ENCODE measurements at places on chromosomes 12 and 14.

DNA sequence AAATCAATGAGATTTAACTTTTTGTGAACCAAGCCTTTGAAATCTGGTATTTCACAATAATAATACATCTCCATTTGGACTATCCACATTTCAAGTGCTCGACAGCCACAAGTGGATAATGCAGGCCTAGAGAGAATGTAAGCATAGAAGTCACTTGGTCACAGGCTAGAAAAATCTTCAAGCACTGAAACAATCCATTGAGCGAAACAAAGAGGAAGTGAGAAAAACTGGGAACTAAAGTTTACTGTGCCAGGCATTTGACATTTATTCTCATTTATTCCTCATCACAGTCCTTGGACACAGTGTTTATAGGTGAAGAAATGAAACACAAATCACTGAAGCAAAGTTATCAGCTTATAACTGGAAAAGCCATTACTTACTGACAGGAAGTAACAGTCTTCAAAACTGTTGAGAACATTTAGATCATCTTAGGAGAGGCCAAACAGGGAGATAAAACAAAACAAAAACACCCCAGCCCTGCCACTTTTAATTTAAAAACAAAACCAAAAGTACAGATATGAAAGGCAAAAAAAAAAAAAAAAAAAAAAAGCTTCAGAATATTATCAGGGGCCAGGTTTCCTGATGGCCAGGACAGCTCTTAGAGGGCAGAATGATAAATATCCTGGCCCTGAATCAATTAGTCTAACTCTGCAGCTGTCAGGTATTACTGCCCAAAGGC lies 29.2 kb downstream of the GNS start:
- DNase-seq, result no peak

GRCh38 chr14:42992930-42993329 lies 1386.3 kb downstream of the LRFN5 start:
- DNase-seq, result no peak

GRCh38 chr14:74302152-74302628 lies 544 bp downstream of the ABCD4 start:
- DNase-seq, result peak; percentile 64

- no peak for DNase-seq
These were observed 154.2 kb upstream of the PARP11 start for GRCh38 chr12:4027412-4027811.

DNA sequence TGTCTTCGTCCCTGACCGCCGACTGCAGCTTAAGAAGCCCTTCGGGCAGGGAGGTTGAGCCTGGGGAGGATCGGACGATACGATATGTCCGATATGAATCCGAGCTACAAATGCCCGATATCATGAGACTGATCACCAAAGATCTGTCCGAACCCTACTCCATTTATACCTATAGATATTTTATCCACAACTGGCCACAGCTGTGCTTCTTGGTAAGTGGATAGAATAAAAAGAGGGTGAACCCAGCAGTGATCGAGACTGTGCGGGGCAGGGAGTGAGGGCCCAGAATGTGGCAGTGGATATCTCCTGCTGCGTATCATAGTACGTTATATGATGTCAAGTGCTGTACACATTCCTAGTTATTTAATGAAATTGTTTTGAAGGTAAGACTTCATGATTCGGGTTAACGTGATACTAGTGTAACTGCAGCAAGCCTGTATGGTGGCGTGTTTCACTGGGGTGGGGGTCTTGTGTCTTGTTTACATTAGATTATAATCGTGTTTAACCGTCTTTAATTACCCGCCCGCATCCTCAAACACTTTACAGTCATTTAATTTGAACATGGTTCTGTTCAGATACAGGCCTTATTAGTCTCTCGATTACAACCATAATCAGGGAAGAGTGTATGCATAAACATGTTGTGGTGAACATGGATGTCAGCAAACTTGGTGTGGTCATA lies 1.3 kb downstream of the NAA30 start:
- no peak for DNase-seq

DNA sequence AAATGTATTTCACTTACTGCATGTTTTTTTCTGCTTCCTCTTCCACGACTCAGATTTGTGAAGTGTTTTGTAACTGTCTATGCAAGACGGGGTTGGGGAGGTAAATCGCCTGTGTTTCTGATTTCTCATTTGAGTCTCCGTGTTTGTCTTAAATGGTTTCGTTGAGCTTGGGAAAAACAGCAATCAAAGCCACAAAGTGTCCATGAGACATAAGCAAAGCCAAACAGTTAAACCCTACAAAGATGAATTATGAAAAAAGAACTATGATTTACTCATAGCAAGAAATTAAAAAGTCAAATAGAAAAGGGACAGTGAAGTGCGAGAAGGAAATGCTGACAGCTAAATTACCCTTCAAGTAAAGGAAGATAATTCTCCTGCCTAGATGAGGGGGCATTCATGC lies 164.3 kb upstream of the TMPO start:
- DNase-seq, result no peak

GRCh38 chr12:54196396-54196795 lies 7.6 kb upstream of the SMUG1 start:
- no peak for DNase-seq

- no peak for DNase-seq
These were observed 46.9 kb upstream of the CAND1 start for GRCh38 chr12:67222302-67222701.

- no peak for DNase-seq
These were observed 15.5 kb upstream of the ATP6V0A2 start for GRCh38 chr12:123696646-123697045.

DNA sequence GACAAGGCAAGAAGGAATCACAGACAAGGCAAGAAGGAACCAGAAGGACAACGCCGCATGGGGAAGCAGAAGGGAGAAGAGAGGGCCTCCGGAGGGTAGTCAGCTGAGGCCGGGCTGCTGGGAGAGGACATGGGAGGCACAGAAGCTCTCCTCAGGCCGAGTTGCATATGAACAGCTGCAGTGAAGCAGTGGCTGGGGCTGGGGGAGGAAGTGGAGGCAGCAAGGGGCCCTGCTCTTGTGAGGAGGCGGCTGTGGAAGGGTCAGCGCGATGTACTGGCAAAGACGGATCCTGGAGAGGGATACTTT lies 22.0 kb upstream of the TMEM106C start:
- DNase-seq, result no peak

DNA sequence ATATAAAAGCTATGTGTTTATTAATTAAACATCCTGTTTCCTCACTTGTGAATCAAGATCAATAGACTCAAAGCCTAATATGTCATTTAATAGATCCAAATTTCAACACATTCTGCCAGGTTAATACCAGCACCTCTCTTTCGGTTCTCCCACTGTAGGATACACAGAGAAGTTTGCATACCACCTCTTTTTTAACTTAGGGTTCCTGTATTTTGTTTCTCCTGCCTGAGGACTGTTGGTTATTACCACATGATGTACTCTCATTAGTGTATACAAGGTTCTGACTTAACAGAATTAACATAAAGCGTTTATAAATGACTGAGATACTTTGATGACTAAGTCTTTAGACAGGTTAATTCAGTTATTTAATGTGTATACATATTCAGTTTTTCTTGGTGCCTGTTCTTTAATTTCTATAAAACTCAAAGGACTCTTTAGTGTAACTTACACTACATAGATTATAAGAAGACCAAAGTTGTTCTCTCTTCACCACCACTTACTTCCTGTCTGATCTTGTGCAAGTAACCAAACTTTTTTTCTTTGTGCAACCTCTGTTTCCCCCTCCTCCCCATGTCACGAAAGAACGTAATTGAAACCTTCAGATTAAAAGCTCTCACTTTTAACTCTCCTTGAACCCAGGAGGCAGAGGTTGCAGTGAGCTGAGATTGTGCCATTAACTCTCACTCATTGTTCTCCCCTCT lies 89.8 kb upstream of the DNM1L start:
- DNase-seq, result no peak

All from hippocampal formation (tissue), 2 donors.